Stimulated activated naive CD4-positive, alpha-beta T cell (primary cell): ENCODE measurements at places on chromosomes 4 and X.

DNA sequence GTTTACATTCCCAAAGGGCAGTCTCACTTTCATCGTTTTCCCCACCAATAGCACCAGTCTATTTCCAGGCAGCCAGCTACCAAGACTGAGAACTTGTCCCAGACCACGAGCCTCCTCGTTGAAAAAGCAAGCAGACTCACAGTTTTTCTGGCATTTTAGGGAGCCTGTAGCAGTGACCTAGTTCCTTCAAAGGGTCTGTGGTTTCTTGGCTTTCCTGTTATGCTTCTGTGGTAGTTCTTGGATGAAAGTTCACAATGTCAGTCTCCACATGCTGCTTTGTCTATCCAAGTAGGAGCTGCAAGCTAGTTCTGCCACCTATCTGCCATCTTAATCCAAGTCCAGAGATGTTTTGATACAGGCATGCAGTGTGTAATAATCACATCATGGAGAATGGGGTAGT is 151.6 kb upstream of the ZC4H2 start:
- peak; percentile 51 for DNase-seq

GRCh38 chr4:169650227-169650936 is 30.0 kb downstream of the CLCN3 start:
- no peak for DNase-seq

DNA sequence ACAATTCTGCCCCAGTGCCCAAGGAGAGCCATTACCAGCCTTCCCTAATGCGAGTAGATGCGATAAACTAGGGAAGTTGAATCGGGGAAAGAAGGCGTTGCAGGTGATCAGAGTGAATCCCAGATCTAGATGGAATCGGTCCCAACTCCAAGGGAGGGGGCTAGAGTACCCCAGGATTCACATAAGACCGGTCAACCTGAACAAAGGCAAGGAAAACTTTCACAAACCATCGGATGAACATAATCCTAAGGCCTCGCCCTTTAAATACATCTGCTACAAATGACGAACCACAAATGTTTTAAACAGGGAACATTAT is 11.2 kb upstream of the ZCCHC13 start:
- DNase-seq, result no peak

DNA sequence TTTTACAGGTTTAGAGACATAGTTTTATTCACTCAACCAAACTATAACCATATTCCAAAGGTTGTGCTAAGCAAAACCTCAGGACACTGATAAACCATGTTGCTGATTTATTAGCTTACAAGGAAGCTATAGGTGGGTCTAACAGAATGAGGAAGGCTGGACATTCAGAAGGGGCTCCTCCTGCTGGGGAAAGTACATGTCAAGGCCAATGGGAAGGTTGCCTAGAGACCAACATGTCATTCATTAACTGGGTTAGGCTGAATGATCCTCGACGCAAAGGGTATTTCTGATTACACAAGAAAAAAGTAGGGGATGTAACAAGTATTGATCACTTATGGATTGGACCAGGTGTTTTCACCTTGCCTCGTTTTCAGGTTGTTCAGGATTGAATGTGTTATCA is 30.3 kb downstream of the SLC10A6 start:
- no peak for DNase-seq

GRCh38 chr4:122224348-122224747 is 72.2 kb downstream of the BLTP1 start:
- no peak for DNase-seq

- DNase-seq, result no peak
Measured at GRCh38 chr4:94974773-94975172, 217.0 kb downstream of the BMPR1B start.

GRCh38 chr4:176939445-176939844 is 146.7 kb upstream of the VEGFC start:
- DNase-seq, result no peak

DNA sequence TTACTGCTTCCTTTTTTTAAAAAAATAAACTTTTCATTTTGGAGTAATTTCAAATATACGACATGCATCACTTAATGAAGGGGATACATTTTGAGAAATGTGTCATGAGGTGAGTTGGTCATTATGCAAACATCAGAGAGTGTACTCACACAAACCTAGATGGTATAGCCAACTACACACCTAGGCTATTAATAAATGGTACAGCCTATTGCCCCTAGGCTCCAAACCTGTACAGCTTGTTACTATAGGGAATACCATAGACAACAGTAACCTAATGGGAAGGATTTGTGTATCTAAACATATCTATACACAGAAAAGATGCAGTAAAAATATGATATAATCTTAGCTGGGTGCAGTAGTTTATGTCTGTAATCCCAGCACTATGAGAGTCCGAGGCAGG is 29.1 kb downstream of the SETD7 start:
- no peak for DNase-seq

DNA sequence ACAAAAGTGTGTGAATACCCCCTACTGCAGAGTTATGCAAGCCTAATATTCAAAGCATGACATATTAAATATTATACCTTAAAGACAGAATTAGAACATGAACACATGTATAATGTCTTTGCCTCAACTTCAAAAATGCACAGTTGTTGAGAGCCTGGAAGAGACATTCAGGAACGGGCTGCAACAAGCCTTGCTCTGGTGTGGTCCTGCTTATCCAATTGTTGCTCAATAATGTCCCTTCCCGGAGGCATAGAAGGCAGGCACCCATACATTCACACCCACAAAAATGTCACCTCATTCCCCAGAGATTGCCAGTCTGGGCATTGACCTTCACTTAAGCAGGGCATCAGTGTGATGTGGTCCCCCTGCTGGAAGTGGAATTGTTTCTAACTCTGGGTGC is 238.8 kb downstream of the CBR4 start:
- DNase-seq, result no peak

DNA sequence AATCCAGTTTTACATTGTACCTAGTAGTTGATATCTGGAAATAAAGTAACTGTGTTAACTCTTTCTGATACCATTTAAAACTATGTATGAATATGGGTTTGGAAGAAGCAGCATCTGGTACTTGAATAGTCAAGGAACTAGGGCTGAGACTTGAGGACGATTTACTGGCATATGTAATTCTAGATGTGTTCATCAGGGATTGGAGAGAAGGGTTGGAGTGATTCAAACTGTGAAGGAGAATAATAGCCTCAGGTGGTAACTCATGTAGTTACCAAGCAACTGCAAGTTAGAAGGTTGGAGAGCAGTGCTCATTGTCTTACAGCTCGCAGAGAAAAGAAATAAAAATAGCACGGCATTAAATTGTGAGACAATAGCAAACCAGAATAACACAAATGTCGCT is 29.5 kb upstream of the TXLNG start:
- DNase-seq, result no peak

DNA sequence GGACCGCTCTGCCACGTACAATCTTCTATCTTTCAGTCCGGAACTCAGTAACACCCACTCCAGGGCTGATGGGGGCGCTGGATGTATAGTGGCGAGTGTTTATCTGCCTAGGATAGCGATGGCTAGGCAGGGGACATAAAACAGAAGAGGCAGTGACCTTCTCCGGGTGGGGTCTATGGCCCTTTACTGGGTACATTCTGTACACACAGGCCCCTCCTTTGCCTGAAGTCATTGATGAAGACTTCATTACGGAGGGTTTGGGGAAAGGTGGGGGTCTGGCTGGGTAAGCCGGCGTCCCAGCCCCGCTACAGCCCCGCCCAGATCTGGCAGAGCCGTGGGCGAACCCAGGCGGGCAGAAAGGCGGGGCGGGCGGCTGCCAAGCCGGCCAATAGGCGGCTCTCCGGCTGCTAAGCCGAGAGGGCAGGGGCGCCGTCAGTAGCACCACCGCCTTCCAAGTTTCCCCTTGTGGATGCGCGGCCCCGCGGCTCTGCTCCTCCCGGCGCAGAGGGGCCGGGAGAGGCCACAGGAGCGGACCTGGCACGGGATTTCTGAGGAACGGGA is at the start of gene CHST7:
CHST7 (plus strand) TSS at position 435 of the 561 bp plus-strand sequence. CDS start 167 bp downstream, outside the sequence.
- no peak for DNase-seq

- DNase-seq, result no peak
Measured at GRCh38 chrX:130025256-130025655, 42.8 kb downstream of the BCORL1 start.

DNA sequence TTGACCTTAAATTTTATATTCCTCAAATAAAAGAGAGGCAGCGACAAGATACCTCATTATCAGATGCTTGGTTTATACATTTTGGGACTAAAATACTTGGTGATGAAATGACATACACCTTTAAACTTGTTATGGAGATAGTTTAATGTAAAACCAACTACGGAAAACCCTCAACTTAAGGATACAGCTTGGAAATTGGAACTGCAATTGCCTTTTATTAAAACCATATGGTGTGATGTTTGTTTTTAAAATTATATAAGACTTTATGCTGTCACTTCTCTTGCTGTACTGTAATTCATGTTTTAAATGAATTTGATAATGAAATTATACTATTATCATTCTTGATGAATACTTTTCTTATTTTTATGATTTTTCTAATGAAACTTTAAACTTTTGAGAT is 25.9 kb downstream of the METTL14 start:
- DNase-seq, result no peak

GRCh38 chr4:118740869-118741268 is 55.7 kb downstream of the METTL14 start:
- DNase-seq, result no peak

- no peak for DNase-seq
Measured at GRCh38 chr4:81601358-81601694, 129.6 kb upstream of the RASGEF1B start.

DNA sequence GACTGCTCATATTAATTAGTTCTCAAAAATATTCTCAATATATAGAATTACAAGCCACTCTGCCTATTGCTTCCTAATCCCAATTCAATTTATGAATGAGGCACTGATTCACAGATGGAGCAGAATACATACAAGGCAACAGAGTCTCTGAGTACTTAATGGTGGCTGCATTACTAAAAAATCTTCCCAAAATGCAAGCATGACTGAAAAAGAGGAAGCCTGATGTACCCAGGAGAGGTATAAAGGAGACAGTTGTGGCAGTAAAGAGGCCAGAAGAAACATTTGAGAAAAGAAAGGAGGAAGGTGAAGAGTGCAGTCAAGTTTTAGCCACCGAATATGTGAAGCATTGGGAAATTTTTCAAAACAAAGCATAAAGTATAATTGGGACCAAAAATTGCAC is 163.2 kb upstream of the INTU start:
- no peak for DNase-seq

DNA sequence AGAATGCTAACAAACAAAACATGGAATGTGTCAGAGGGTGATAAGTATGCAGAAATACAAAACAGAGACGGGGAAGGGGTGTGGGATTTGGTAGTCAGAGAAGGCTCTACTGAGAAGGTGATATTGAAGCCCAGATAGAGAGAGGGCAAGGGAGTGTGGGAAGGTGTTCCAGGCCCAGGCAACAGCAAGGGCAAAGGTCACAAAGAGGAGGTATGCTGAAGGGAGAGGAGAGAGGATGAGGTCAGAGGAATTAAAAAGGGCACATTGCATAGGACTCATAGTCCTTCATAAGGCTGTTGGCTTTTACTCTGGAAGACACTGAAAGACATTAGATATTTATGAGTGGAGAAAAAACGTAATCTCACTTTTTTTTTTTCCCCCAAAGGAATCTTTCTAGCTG is 82.6 kb upstream of the TNIP3 start:
- DNase-seq, result no peak

DNA sequence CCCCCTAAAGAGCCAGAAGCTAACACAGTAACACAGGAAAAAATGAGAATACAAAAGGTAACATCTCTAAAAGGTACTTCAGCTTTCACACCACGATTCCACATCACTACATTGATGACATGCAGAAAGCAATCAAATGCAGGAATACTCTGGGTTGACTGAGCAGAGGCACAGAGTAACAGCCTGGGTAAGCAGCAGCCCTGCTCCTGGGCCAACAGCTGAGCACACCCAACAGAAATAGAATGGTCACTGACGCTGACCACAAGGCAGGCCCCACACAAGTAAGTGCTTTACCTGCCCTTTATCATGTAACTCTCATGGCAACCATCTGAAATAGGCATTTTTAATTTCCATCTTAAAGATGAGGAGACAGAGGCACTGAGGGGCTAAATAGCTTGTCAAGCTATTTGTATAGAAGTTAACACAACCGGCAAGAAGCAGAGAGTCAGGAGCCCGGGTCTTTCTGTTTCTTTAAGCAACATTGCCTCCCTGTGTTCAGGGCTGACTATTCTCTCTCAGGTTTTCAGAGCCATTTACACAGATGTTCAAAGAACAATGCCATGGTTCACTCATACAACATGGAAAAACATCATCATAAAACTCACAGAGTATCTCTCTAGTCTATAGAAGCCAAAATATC is 168.9 kb downstream of the ZNF674 start:
- DNase-seq, result peak; percentile 9

- DNase-seq, result no peak
Measured at GRCh38 chrX:66622209-66622608, 16.7 kb downstream of the EDA2R start.

DNA sequence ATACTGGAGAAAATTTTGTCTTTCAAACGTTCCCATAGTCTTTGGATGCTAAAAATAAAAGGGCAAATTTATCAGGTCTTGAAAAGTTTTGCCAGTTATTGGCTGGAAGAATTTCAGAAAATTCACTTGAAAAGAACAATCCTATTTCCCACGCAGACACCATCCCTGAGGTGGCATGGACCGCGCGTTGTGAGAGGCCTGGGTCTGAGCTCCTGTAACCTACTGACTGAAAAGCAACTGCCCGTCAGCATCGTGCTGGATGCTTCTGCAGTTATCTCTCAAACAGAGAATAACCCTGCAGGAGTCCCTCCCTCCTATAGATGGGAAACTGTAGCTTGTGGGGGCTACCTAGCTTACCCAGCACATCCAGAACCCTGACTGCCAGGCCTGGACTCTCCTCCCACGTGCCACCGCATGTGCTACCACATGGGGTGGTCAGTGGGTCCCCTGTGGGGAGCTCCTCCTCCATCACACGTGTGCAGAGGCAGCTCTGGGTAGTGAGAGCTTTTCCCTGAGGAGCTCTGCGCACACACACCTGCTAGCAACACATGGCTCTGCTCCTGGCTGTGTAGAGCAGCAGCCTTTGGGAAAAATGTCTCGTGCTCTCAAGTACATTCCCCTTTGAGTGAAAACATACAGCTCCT is 36.1 kb downstream of the NSG1 start:
- no peak for DNase-seq

GRCh38 chr4:152937336-152938236 is 1.5 kb downstream of the FHDC1 start:
- no peak for DNase-seq

DNA sequence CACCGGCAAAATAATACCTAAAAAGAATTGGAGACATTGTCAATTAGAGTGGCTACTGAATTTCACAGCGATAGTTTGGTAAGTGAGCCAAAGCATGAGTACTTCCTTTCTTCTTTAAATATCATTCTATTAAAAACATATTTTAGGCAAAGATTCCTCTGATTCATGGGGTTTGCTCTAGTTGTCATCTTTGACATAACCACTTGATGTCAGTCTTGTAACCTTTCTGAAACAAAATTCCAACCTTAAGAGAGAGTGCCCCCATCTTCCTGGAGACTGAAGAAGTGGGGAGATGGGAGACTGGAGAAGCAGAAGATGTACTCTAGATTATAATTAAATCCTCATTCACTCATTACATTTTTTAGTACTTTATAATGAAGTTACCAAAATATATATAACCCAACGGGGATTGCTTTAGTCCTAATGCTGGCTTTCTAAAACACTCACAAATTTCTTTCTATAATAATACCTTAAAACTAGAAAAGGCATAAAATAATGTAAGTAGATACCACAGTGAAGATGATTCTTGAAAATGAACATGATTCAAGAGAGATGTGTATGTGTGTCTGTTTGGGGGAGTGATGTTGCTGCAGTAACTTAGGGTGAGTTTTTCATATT is 96.4 kb downstream of the EMCN start:
- no peak for DNase-seq
